Left ventricle myocardium inferior (tissue), 1 donor: ENCODE measurements at places on chromosomes 2 and 18. TPM values are rescaled to one million over a fixed set of nuclear protein-coding genes. Genes with fewer than 3 reads are reported as not detected.

Gene SCG2
- total RNA-seq = 0.19 TPM

Gene SULT1C4
- total RNA-seq = 2.7 TPM

Gene DSEL
- total RNA-seq = 1.6 TPM

Gene ABCB11
- 0.05 TPM for total RNA-seq

Gene ST8SIA3
- total RNA-seq = not detected

Gene TDRD15
- total RNA-seq = not detected

Gene FZD7
- 35.2 TPM for total RNA-seq

Gene GRP
- total RNA-seq = not detected

Gene BCL11A
- total RNA-seq = 27.1 TPM

Gene RNF103
- 40.1 TPM for total RNA-seq

Gene PRKD3
- total RNA-seq = 14.8 TPM

Gene SCN3A
- total RNA-seq = 0.99 TPM

Gene SPC25
- 0.60 TPM for total RNA-seq

Gene OSR1
- total RNA-seq = 2.7 TPM

Gene SCYGR4
- not detected for total RNA-seq

Gene STPG4
- not detected for total RNA-seq

Gene CYTIP
- total RNA-seq = 0.82 TPM

Gene MFSD2B
- 0.16 TPM for total RNA-seq

Gene ADCY3
- 12.8 TPM for total RNA-seq

Gene MRO
- total RNA-seq = 3.8 TPM

Gene FNDC4
- 1.7 TPM for total RNA-seq

Gene TUBA3E
- total RNA-seq = 47.1 TPM
